ENCODE measurements at places on chromosomes 1 and 21. TPM values are rescaled to one million over a fixed set of nuclear protein-coding genes. Genes with fewer than 3 reads are reported as not detected.

DNA sequence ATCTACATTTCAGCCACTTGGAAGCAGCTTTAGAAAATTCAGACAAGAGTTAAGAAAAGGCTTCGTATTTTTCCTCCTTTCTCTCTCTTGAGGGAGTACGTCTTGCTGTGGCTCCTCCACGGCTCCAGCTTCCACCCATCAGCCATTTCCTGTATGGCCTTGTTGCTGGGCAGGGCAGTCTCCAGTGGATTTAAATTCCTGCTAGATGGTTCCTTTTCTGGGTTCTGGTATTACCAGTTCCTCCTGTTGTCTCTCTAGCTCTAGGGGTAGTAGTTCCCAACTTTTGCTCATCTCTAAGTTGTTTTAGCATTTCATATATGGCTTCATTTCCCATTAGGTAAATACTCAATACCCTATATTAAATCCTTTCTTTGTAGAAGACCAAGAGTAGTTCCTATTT, 1098.3 kb downstream of the ADGRL2 start:
- no peak for DNase-seq

GRCh38 chr21:31752352-31752751, 20.4 kb upstream of the SCAF4 start:
- DNase-seq = no peak

Gene DEGS1
- total RNA-seq = 210 TPM

Gene UQCRHL
- total RNA-seq = 4.6 TPM

GRCh38 chr1:28887419-28887834, 26.9 kb upstream of the EPB41 start:
- DNase-seq = no peak

- no peak for DNase-seq
Observed at GRCh38 chr1:66166753-66167152, 367.2 kb upstream of the SGIP1 start.

Gene MSH4
- total RNA-seq = not detected

GRCh38 chr1:198201956-198202784, 45.4 kb downstream of the NEK7 start:
- no peak for DNase-seq
